ENCODE measurements at places on chromosomes 12 and 14.

DNA sequence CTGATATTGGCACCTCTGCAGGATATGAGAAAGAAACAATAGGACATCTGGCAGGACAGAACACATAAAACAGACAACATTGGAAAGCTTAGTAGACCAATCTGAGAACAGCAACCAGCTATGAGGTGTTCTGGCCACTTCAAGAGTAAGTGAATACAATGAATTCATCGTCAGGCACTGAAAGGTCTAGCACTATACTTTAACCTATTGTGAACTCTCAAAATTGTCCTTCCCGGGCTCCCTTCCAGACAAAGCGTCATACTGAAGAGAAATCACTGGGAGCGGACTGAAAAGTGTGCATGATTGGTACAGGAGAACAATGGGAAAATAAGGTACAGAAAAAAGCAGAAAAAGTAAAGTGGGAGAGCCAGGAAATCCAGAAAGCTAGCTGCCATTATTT lies 75.8 kb downstream of the LRP6 start:
- DNase-seq = no peak

DNA sequence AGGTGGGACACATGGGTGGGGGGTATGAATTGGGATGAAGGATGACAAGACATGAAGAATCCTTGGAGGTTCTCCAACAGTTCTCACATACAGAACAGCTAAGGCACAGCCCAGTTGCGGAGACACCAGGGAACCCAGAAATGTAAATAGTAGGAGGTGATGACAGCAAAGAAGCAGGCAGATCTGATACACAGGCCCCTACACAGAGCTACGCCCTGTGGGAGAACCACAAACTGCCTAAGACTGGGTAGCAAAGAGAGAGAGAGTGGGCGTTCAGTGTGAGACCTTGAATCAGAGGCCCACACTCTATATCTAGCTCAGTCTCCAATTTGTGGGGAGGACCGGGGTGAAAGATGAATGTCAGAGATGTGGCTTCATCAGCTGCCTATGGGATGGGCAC lies 9.5 kb upstream of the NUMB start:
- peak; percentile 42 for DNase-seq

DNA sequence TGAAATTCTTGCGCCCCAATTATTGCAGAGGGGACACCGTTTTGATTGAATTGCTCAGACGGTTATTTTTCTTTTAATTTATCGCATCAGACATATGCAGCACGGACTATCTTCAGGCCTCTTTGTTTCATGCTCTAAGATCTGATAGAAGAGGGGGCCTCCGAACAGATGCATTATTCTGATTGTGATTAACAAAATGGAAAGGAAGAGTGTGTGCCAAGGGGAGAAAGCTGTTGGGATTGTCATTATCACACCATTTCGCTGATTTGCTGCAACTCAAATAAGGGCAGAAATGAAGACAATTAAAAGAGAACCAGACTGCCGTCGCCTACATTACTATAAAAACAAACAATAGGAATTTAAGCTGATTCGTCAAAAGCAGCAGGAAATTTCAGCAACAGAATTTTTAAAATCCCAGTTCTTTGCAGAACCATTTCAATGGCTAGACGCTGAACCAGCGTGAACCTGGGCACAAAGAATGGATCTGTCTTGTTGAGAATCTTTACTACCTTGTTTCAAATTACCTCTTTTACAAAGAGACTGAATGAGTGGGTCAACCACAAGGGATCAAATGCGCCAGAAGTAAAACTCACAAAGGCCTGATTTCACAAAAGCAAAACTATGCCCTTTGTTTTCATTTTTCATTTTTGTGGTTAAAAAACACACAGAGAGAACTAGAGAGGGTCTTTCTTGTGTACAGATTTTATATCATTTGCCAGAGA lies 30.6 kb downstream of the TMEM132D start:
- no peak for DNase-seq

DNA sequence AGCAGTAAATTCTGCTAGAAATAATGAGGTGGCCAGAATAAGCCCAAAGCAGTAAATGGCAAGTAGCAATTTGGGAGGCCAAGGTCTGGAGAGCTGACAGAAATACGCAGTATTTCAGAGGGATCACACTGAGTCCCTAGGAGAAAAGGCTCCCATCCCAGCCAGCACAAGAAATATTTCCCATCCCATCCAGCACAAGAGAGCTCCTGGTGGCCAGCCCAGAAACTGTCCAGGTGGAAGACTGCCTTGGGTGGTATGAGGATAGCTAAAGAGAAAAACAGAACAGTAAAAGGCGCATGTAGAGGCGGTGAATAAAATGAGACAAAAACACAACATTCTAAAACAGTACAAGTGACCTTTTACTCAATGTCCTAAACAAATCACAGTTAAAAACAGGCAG lies 120.7 kb downstream of the HECTD4 start:
- no peak for DNase-seq

DNA sequence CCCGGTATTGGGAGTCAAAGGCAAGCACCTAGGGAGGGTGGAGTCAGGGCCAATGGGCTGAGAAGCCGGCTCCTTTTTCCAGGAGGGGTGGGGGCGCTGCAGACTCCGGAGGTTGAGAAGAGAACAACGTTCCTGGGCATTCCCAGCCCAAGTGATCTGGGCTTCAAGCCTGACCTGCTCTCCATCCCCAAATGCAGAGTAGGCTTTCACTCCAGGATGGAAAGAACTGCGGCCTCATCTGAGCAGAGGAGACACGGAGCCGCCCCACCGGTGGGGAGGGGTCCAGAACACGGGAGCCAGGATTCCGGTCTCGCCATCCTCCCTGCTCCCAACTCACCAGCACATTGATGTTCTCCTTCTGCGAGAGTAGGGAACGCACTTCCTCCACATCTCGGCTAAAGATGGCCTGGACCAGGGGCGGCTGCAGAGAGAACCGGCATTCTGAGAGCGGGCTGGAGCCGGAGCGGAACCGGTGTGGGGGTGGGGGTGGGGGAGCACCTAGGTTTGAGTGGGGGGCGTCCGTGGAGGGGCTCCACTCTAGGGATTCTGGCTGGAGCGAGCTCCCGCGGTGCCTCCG lies 605 bp downstream of the ANKRD52 start:
- DNase-seq = no peak

- DNase-seq = no peak
Measured at GRCh38 chr12:53991077-53991460, 6.1 kb downstream of the HOXC10 start.

- DNase-seq = no peak
Measured at GRCh38 chr12:80262771-80263170, 163.4 kb downstream of the OTOGL start.

DNA sequence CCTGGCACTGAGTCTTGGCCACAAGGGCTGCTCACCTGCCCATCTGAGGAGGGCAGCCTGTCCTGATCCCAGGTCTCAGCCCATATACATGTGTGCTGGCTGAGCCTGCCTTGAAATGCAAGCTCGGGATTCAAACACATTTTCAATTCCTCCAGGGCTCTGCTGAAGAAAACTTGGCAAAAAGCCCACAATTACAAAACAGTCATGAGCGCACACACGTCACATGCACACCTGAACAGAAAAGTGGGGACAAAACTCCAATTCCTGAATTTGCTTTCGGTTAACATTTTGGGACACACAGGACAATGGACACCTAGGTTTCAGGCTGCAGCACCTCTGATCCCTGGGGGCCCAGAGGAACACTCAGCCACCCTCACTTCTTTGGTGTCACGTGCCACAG lies 113.9 kb downstream of the RBM19 start:
- no peak for DNase-seq

DNA sequence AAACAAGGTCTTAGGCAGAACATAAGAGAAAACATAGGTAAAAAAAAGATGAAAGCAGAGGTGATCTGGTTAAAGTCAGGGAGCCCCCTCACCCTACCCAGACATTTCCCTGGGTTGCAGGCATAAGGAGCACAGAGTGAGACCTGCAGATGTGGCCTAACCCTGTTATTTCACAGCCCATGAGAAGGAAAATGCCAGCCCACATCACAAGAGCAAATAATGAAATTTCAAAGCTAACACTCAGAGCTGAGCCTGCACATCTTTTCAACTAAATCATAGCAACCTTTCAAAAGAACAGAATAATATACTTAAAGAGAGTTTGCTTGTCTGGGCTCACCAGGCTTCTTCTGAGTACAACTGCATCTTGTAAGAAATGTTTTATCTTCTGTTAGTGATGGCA lies 295.4 kb downstream of the RPAP3 start:
- no peak for DNase-seq

- DNase-seq = no peak
Measured at GRCh38 chr12:106854723-106855122, 80.2 kb downstream of the RIC8B start.

DNA sequence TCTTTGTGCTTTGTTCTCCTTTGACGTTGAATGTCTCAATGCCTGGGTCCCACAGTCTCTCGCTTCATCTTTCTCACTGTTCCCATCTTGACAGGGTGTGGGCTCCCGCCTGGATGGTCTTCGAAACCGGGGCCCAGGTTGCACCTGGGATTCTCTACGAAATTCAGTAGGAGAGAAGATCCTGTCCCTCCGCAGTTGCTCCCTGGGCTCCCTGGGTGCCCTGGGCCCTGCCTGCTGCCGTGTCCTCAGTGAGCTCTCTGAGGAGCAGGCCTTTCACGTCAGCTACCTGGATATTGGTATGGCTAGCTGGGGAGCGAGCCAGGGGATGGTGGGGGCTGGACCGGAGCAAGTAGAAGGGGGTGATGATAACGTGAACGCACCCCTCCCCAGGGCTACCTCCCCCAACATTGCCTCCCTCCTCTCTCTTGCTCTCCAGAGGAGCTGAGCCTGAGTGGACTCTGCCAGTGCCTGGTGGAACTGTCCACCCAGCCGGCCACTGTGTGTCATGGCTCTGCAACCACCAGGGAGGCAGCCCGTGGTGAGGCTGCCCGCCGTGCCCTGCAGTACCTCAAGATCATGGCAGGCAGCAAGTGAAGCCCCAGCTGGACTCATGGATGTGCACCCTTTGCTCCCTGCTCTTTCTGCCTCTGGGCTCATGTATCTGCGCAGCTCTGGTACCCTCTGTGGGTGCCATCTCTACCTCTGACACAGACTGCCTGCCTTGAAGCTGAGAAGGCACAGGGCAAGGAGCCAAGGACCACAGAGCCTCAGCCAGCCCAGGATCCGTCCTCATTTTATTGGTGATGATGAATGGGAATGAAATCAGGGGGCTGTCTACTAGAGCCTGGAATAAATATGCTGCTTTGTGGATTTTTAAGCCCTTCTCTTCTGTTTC lies 1.5 kb downstream of the NPFF start:
- no peak for DNase-seq

DNA sequence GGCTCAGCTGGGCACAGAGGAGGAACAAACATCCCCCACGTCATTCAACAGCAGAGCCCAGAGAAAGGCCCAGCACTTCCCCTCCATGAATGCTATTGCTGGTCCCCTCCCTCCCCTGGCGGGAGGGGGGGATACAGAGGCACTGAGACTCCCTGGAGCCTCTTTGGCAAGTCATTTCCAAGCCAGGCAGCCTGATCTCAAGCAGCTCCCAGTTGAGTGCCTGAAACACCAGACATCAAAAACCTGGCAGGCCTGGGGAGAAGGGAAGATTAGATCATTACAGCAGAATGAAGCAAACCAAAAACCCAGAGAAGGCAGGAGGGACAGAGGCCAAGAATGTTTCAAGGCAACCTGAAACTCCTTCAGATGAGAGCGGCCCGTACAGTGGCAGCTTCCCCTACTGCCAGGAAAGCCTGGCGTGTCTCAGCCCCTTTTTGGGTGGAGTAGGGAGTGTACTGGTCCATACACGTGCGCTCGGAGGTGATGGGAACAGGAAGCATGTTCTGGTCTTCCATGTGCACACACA lies 92.1 kb downstream of the LRRC74A start:
- DNase-seq = no peak

DNA sequence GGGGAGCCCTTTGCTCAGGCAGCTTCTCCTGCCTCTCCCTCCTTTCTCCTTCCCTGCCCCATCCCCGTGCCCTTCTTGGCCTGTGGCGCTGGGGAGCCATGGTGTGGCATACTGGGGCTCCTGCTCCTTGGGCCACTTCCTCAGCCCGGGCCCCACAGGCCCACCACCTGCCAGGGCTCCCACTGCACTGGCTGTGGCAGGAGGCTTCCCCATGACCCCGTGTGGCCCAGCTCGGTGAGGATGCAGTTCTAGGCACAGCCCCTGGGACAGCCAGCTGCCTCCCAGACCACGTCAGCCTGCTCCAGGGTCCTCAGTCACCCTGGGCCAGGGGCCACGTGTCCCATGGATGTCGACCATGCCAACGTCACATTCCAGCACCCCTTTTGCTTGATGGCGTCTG lies 13.0 kb upstream of the AMN start:
- DNase-seq = no peak

GRCh38 chr14:38000340-38000739 lies 207.4 kb upstream of the SSTR1 start:
- DNase-seq = no peak

GRCh38 chr12:18391151-18391550 lies 129.8 kb downstream of the PIK3C2G start:
- no peak for DNase-seq

GRCh38 chr14:99586761-99587459 lies 17.1 kb downstream of the CCDC85C start:
- no peak for DNase-seq

DNA sequence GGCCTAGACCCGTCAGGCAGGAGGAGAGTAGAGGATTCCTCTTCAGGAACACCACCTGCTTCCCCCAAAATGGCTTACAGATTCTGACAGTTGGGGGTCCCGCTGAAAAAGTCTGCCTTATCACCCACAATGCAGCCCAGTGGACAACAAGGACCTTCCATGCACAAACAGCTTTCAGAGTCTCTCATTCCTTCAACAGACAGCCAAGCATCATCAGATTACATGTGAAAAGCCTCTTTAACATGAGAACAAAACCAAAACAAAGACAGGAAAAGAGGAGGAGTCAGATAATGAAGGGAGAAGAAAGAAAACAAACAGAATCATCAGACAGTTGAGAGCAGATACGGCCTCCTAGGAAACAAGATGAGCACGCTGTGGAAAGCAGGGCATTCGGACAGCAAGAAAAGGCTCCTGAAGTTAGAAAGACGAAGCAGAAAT lies 18.3 kb downstream of the KCTD10 start:
- DNase-seq = no peak

- DNase-seq = no peak
Measured at GRCh38 chr14:80316441-80316840, 105.1 kb upstream of the DIO2 start.

GRCh38 chr14:50060871-50061663 lies 55.3 kb downstream of the VCPKMT start:
- DNase-seq = peak; percentile 38

DNA sequence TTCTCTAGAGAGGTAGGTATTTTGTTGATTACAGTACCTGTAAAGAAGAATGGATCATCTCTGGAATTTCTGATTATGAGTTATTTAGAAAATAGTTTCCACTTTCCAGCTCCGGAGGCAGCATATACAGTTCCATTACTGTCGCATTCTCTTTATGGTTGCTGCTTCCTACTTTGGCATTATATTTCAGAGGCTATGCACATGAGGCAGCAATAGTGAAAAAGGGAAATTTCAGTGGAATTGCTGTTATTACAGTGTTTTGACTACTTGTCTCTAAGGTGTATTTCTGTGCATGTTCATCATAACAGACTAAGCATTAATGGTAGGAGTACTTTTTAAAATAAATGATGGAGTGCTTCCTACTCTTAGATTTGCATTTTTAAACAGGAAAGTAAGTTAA lies 10.2 kb downstream of the GNG2 start:
- no peak for DNase-seq
